Ascending aorta (tissue), 2 donors: ENCODE measurements at places on chromosomes 6 and 20. TPM values are rescaled to one million over a fixed set of nuclear protein-coding genes. Genes with fewer than 3 reads are reported as not detected.

The MAS1 gene
- not detected for total RNA-seq

The MRAP2 gene
- total RNA-seq = 47.3 TPM

The THBD gene
- total RNA-seq = 326 TPM

The BPIFA1 gene
- not detected for total RNA-seq

DNA sequence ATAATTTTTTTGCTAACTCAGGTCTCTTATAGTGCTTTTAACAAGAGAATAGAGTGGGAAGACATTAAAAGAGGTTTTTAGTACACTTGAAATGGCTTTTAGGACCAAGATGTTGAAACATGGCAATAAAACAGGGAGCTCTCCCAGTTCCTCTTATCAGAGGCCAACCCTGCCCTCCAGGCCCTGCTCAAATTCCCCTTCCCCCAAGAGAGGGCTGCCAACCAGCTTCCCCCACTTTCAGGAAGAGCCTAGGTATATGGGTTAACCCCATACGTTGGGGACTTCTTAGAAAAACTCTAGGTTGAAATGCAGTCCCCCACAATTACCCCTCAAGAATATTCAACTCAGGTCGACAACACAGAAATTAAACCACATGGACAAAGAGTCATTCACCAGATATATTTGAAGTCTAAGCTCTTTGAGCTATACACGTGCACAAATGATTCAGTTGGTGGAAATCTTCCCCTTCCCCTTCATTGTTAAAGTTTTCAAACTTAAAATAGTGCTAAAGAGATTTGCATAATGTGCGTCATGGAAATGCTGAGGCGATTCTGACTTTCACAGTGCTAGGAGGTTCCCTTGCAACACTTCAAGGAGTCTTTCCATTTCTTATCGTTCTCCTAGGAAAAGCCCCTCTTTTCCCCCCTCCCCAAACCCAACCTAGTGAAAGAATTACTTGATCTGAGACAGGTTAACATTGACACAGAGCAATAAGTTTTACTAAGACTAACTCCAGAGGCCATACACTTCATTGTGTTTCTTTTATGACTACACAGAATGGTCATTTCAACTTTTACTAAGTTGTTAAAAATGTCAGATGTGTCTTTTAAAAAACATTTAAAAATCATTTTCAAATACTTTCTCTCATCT is 49.8 kb upstream of the ENPP5 start:
- DNase-seq = no peak

DNA sequence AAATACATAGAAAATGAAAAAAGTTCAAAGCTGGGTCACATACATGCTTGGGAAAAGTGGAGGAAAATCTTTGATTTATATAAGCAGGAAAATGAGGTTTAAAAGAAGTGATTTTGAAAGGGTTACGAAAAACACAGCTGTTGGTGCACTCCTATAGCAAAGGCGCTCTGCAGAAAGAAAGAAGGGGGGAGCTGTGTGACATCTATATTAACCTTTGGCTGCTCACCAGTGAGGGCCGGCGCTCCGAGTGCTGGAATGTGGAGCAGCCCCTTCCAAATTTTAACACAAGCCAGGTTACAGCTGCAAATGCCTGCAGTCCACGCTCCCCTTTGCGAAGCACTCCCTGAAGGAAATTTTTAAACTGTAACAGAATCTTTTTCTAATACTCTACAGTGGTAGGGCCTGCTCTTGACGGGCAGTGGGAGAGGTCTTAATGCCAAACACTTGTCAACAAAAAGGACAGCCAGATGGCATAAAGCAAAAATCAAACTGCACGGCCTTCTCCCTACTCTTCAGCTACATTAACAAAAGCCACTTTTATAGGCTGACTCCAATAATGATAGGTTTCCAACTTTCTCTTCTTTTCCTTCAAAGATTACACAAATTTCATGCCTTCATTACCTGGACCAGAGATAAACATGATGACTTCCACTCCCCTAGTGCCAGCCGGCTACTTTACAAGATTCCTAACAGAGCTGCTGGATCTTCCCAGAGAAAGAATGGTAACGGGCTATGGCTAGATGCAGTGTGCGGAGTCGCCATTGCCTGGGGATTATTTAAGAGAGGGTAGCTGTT is 4.8 kb downstream of the BMP7 start:
- no peak for DNase-seq

DNA sequence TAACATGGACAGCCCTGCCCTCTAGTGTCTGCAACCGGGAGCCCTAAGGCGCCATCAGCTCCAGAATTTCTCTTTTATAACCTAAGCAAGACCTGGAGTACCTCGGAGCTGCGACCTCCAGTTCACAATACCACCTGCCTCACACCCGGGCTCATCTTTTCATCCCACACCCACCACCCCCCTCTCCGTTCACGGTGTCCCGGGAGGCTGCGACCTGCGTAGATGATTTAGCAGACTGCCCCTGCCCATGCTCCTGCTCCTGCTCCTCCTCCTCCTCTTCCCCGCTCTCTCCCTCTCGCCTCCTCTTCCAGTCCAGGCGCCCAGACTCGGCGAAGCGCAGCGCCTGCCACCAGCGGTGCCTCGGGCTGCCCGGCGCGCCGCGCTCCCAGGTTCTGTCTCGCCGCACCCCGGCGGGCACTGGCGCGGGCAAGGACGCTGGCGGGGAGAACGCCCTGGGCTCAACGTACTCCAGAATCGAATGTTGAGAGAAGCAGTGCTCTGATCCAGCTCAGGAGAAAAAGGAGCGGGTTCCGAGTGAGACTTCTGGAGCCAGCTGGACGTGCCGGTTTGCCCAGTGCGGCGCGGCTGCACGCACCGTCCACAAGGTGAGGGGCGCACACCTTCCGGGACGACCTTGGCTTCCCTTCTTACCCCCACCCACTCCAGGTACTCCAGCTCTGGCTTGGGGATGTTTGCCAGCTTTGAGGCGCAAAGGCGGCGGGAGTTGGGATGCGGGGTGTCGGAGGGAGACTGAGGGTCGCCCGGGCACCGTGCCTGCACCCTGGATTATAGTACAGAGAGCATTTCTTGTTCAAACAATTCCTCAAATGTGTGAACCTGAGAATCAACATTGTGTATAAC is at the start of gene HTR1E:
Gene HTR1E, plus strand, starts transcription at position 310 of the 861 bp plus-strand sequence. CDS start 77,807 bp downstream, outside the sequence.
- DNase-seq = no peak

DNA sequence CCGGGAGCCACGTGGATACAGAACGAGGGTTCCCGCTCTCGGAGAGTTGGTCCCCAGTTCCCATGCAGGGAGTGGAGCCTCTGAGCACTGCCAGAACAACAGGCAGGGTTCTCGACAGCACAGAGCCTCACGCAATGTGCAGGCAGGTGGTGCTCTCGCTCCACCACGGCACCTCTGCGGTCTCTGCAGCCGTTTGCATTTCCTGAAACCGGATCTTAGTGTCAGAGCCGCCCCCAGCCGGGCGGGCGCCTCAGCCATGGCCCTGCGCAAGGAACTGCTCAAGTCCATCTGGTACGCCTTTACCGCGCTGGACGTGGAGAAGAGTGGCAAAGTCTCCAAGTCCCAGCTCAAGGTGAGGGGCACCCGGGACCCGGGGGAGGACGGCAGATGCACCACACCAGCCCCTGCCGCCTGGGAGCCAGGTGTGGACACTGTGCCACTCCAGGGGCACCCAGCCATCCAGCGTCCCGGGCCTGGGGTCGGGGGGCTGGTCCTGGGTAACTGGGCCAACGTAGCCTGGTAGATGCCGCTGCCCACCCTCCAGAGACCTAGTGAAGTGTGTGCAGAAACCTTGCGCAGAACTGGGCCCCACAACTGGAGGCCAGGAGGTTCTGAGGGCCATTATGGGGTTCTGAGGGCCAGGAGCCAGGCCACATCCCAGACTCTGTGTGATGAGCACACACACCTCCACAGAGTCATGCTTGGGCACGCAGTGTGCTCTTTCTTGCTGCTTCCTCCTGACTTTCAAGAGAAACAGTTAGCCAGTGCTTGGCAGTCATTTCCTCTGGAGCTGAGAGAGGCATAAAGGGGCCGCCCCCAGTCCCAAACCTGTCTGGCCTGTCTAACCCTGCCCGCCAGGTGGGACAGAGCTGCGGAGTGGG is at the start of gene DEF6:
Gene DEF6, plus strand, starts transcription at position 218 of the 881 bp plus-strand sequence. Its CDS starts 39 bp downstream, at position 257.
- DNase-seq = peak; percentile 86

- no peak for DNase-seq
Measured at GRCh38 chr6:163469459-163469985, 55.0 kb downstream of the QKI start.

GRCh38 chr6:25665455-25665854 is 13.4 kb downstream of the SCGN start:
- no peak for DNase-seq

DNA sequence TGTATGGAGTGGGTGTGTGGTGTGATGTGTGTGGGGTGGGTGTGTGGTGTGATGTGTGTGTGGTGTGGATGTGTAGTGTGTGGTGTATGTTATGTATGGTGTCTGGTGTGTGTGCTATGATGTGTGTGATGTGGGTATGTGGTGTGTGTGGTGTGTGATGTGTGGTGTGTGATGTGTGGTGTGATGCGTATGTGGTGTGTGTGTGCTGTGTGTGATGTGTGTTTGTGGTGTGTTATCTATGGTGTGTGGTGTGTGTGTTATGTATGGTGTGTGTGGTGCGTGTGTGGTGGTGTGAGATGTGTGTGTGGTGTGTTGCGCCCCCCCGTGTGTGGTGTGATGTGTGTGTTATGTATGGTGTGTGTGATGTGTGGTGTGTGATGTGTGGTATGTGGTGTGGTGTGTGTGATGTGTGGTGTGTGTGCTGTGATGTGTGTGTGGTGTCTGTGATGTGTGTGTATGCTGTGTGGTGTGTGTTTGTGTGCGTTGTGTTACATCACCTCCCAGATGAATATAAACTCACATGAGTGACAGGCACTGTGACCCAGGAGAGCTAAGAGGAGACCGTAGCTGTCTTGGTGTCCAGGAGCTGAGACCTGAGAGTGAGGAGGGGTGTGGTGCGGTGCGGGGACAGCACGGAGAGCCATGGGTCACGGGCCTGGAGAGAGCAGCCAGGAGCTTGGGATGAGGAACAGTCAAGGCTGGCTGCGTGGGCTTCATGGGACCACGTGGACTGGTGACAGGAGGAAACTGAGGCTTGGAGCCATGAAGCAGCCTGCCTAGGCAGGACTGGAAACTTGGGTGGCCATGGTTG is 8.8 kb downstream of the DLGAP4 start:
- peak; percentile 40 for DNase-seq
